ENCODE measurements at places on chromosomes 1 and 21. TPM values are rescaled to one million over a fixed set of nuclear protein-coding genes. Genes with fewer than 3 reads are reported as not detected.

BCAN gene
- not detected for total RNA-seq

ANGPTL1 gene
- total RNA-seq: not detected

ATP6V1G3 gene
- not detected for total RNA-seq

AKIRIN1 gene
- total RNA-seq: 49.3 TPM

GRCh38 chr1:203129501-203130231, 2.1 kb downstream of the ADORA1 start:
- no peak for DNase-seq
- H3K4me1 ChIP-seq: peaks cover 4% of the 10 kb centered on the region
- H3K27ac ChIP-seq: no peak overlapping the region
- peaks cover 21% of the 10 kb centered on the region for H3K27me3 ChIP-seq
- no peak overlapping the region for H3K4me3 ChIP-seq

GRCh38 chr1:165707984-165708706, 9.8 kb upstream of the ALDH9A1 start:
- H3K27ac ChIP-seq: no peak overlapping the region
- no peaks in the 10 kb centered on the region for H3K36me3 ChIP-seq
- no peaks in the 10 kb centered on the region for H3K4me1 ChIP-seq
- no peak overlapping the region for H3K4me3 ChIP-seq

DCAF8 gene
- total RNA-seq: 106 TPM

ACOT11 gene
- 5.4 TPM for total RNA-seq

GRCh38 chr1:15747378-15747777, 5.1 kb downstream of the TMEM82 start:
- peak overlapping the region; percentile 6 for H3K27ac ChIP-seq
- no peaks in the 10 kb centered on the region for H3K36me3 ChIP-seq
- no peak for DNase-seq
- H3K27me3 ChIP-seq: no peaks in the 10 kb centered on the region
- H3K4me3 ChIP-seq: peak overlapping the region; percentile 26

DNA sequence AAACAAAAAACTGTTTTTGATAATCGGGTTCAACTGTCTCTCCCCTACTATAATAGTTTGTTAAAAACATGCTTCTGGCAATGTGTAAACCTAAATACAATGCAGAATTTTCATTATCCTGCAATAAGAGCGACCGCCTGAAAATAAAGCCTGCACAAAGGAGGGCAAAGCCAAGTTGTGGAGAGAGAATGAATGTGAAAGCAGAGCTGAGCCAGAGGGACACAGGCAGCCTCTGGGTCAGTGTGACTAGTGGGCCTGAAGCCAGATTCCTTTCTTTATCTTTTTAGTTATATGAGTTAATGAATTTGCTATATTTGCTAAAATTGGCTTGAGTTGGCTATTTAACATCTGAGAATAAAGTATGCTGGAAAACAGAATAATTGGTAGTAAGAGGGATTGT, 615.2 kb downstream of the PLA2G4A start:
- no peak for DNase-seq
- H3K27me3 ChIP-seq: no peaks in the 10 kb centered on the region
- H3K27ac ChIP-seq: no peak overlapping the region
- no peaks in the 10 kb centered on the region for H3K4me1 ChIP-seq
- H3K36me3 ChIP-seq: no peaks in the 10 kb centered on the region

GRCh38 chr1:27138368-27138767, 16.6 kb downstream of the SLC9A1 start:
- H3K27me3 ChIP-seq: no peaks in the 10 kb centered on the region
- DNase-seq: no peak
- H3K4me1 ChIP-seq: no peaks in the 10 kb centered on the region
- H3K27ac ChIP-seq: no peak overlapping the region
- no peak overlapping the region for H3K4me3 ChIP-seq

OR2T11 gene
- not detected for total RNA-seq

DNA sequence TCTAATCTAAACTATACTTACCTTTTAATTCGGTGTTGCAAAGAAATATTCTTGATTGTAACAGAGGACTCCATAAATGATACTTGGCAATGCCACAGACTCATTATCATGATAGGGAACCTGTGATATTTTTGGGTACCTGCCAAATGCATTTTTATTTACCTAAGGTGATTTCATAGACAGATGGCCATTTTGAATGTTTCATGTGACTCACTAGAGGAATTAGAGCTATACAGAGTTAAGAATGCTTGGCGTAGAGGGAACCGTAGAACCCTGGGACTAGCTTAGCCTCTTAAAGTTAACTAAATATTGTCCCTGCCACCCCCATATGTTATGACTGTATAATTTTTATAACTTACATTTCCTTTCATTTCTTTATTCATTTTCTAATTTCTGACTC, 136.1 kb downstream of the DISP1 start:
- no peak overlapping the region for H3K4me3 ChIP-seq
- H3K27ac ChIP-seq: no peak overlapping the region
- H3K27me3 ChIP-seq: no peaks in the 10 kb centered on the region
- DNase-seq: peak; percentile 17
- no peaks in the 10 kb centered on the region for H3K4me1 ChIP-seq
- H3K36me3 ChIP-seq: no peaks in the 10 kb centered on the region

DNA sequence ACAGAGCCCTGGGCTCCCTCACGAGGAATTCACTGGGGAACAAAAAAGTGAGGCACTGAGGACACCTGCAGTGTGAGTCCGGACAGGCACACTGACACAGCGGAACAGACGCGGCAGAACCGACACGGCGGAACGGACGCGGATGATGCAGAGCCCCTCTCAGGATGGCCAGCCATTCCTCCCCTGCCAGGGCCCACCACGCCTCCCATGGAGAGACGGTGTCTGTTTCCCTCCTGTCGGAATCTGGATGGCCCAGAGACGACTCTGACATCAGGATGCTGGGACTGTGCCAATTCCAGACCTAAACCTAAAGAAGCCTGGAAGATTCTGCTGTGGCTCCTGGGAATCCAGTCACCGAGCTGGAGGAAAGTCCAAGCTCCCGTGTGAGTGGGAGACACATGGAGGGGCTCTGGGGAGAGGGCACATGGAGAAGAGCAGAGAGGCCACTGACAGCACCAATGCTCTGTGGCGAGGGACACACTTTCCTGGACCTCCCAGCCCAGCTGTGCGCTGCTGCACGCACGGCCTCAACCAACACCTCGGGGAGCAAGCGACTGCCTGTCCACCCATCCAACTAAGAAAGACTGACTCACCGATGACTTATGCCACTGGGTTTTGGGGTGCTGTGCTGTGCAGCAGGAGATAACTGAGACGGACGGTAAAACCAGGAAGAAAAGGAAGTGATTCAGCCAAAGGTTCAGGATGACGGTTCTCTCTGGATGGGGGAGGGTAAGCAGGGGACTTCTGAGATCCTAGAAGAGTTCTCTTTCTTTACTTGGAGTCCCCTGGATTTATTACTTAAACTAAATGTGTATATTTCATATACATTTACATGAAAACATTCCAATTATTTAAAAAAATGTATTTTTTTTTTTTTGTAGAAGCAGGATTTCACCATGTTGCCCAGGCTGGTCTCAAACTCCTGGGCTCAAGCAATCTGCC, 23.3 kb downstream of the ZBTB17 start:
- H3K27ac ChIP-seq: peak overlapping the region; percentile 75
- peaks cover 70% of the 10 kb centered on the region for H3K4me1 ChIP-seq
- peaks cover 6% of the 10 kb centered on the region for H3K36me3 ChIP-seq
- no peaks in the 10 kb centered on the region for H3K27me3 ChIP-seq
- peak; percentile 93 for DNase-seq

Measured in endothelial cell of umbilical vein (primary cell).